ENCODE measurements at places on chromosomes 12 and 14.
A peak's percentile ranks its signal among the peaks of the same experiment; 100 is the strongest.

GRCh38 chr14:40909906-40910305 is 696.8 kb upstream of the LRFN5 start:
- DNase-seq: no peak

GRCh38 chr12:131574395-131574771 is 136.5 kb upstream of the SFSWAP start:
- DNase-seq: no peak

GRCh38 chr14:70887207-70887681 is 20.0 kb upstream of the PCNX1 start:
- DNase-seq: peak; percentile 41

DNA sequence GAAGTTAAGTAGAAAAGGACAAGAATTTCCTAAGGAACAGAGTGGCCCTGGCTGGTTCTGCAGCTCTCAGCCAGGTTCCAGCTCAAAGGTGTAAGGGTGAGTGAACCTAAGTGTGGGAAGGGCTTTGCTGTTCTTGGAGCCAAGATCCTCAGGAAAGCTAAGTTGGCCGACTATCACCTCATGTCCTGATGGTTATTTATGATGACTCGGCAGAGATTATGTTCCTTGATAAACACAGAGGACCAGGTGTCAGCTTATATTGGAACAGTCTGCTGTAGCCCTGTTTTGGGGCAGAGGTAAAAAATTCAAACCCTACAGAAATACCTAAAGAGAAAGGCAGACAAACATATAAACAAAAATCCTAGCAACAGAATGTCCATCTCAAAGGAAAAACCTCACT is 128.5 kb downstream of the TBX3 start:
- DNase-seq: no peak

- no peak for DNase-seq
Measured at GRCh38 chr14:100020629-100021028, 44.6 kb upstream of the EVL start.

DNA sequence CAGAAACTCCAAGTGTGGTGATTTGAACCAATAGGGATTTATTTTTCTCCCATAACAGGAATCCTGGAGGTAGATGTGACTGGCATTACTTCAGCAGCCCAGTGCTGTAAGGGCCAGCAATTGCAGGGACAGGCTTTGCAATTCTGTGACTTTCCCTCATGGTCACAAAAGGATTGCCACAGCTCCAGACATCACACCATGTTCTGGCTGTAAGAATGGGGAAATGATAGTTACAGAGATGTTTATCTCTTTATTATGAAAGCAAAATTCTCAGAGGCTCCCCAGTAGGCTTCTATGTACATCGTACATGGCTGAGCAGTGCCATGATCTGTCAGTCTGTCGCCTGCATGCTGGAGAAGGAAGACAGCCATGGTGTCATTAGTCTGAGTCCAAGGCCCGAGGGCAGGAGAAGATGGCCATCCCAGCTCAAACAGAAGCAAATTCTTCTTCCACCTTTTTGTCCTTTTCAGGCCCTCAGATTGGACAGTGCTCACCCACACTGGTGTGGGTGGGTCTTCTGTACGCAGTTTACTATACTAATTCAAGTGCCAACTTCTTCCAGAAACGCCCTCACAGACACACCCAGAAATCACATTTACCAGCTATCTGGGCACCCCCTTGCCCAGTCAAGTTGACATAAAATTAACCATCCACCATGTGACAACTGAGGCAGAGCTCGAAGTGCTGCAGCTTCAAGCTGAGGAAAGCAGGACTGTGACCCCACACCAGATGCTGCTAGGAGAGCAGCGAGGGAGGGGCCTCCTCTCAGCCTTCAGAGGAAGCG is 17.2 kb downstream of the ZBTB42 start:
- DNase-seq: no peak
